ENCODE measurements at places on chromosomes 12 and 14.

DNA sequence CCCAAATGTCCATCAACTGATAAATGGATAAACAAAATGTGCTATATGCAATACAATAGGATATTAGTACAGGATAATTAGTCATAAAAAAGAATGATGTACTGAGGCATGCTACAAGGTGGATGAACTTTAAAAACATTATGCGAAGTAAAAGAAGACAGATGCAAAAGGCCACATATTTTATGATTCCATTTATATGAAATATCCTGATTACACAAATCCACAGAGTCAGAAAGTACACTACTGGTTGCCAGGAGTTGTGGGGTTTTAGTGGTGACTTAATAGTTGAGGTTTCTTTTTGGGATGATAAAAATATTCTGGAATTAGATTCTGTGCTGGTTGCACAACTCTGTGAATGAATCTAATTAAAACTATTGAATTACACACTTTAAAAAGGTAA is 12.6 kb downstream of the TRIM9 start:
- no peak for DNase-seq

- no peak for DNase-seq
Observed at GRCh38 chr12:102891756-102892155, 25.3 kb downstream of the PAH start.

DNA sequence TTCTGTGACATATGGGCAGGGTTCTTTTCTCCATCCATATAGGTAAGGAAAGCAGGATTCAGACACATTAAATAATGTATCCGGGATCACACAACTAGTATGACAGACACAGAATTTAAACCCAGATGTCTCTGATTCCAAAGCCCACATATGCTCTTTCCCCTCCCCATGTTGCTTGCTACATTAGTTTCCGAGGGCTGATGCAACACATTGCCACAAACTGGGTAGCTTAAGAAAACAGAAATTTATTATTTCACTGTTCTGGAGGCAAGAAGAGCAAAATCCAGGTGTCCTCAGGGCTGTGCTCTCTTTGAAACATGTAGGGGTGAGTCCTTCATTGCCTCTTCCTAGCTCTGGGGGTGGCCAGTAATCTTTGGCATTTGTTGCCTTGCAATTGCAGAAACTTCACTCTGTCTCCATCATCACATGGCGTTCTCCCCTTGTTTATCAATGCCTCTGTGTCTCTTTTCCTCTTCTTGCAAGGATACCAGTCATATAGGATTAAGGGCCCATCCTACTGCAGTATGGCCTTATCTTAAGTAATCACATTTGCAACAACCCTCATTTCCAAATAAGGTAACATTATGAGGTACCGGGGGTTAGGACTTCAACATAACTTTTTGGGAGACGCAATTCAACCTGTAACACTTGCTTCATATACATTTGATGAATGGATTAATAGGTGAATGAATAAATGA is 83.0 kb upstream of the CCND2 start:
- DNase-seq: no peak

DNA sequence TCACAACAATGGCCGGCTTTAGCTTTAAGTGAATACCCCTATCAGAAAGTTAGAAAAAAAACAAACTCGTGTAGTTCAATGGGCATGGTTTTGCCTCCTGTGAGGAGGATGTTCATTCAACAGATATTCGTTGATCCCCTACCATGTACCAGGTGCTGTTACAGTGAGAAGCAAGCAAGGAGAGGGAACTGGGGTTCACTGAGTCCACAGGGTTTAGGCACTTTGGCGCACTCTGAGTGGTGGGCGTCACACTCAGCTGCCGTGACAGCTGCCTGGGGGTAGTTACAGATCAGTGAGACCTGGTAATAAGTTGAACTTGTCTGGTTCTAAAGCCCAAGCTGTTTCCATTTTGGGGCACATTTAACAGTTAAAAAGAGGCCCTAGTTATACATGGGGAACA is 74.2 kb downstream of the PAPOLA start:
- DNase-seq: no peak

- no peak for DNase-seq
Observed at GRCh38 chr14:98931126-98931525, 340.9 kb downstream of the BCL11B start.

- DNase-seq: no peak
Observed at GRCh38 chr14:81509838-81510452, 23.7 kb downstream of the SEL1L start.

DNA sequence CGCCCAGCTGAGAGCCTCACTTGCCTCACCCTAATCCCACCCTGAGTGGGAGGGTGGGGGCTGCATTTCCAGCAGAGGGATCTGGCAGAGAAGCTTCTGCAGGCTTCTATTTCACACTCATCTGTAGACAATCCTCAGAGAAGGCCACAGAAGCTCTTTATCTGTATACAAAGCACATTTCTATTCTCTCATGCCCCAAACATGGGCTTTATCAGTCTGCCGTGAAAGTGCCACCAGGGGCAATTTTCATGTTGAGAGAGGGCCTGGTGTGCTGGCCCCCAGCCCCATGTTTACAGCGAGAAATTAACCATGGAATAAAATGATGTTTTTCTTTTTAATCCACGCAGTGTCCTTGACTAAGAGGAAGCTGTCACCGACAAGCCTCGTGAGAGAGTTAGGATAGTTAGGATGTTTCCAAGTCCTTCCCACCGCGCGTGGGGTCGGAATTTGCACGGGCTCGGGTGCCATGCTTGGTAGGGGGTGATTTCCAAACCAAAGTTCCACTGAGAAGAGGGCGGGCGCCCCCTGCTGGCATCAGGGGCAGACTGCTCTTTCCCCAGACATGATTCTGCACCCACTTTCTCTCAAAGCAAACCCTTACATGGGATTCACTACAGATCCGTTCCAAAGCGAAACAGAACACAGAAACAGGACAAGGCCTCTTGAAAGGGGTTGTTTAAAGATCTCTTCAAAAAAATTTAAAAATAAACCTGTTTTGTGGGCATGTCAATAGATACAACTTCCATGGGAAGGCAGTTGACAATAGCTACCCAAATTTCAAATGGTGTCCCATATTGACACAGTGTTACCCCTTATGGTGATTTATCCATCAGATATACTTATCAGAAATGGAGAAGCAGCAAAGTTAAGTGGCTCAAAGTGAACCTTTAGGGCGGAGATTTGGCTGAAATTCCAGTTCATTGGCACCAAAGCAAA is 19.4 kb downstream of the BDKRB1 start:
- DNase-seq: peak; percentile 48

DNA sequence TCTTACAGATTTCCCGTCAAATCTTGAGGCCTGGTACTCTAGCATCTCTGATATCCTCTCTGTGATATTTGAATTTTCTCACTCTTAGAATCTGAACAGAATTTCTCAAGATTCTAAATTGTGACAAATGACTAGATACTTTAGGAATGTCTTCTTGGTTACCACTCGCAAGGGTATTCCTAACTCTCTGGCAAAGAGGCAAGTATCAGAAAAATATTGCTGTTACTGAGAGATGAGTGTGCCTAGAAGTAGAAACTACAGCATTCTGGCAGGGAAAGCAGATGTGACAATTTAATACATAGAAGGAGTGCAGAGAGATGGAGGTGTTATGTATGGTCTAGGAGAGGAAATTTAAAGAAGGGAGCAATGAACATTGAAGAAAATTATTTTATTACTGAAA is 467.8 kb downstream of the LRIG3 start:
- no peak for DNase-seq

GRCh38 chr14:37048666-37049071 is 123.7 kb downstream of the SLC25A21 start:
- no peak for DNase-seq

DNA sequence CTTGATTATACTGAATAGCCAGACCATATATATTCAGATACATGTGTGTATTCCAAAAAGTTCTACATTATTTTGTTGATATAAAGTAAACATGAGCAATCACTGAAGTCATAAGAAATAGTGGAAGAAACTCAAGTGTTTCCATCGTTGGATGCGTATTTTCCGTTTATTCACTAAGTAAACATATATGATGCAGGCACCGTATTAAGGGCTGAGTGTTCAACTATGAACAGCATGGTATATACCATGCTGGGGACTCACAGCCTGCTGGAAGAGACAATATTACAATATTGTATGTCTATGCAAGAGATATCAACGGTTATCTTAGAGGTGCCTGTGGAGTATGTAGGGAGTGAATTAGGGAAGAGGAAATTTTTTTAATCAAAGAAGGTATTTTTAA is 1.2 kb downstream of the PYROXD1 start:
- no peak for DNase-seq

GRCh38 chr12:115320451-115320850 is 636.5 kb upstream of the TBX3 start:
- DNase-seq: no peak

- DNase-seq: no peak
Observed at GRCh38 chr14:92472860-92473259, 40.7 kb upstream of the RIN3 start.

GRCh38 chr12:53055471-53056266 is 5.8 kb downstream of the TNS2 start:
- DNase-seq: no peak

GRCh38 chr12:101539148-101539547 is 55.6 kb upstream of the MYBPC1 start:
- no peak for DNase-seq

DNA sequence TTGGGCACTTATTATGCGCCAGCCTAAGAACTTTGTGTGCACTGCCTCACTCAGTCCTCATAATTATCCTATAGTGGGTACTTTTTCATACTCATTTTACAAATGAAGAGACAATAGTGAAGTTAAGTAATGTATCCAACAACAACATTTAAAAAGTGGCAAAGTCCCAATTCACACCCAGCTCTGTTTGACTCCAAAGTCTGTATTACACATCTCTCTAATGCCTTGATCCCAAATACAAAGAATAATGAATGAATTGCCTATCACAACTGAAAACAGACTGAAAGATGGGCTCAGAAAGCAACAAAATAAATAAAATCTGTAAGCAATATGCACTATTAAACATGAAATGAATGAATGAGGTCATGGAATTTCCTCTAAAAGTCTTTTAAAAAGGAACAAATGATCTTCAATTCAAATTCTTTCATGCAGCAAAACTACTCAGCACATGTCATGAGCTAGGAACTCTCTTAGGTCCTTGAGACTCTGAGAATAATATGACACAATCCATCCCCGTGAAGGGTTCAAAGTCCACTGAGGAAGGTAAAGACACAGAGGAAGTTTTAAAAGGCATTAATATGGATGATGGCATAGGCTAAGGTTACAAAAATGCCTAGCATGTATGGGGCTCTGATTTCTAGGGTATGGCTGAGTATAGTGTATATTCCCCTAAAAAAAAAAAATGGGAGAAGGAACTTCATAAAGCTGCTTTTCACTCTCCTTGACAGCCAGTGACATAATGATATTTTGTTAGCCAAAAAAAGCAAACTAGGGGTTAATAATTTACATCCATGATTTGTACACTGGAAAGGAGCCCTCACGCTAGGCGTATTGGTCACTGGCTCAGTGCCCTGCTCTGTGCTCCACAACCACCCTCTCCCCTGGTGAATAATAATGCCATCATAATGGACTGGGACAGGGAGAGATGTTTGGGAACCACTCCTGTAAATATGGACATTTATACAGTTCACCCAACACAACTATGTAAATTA is 103.4 kb downstream of the SLC2A13 start:
- no peak for DNase-seq

DNA sequence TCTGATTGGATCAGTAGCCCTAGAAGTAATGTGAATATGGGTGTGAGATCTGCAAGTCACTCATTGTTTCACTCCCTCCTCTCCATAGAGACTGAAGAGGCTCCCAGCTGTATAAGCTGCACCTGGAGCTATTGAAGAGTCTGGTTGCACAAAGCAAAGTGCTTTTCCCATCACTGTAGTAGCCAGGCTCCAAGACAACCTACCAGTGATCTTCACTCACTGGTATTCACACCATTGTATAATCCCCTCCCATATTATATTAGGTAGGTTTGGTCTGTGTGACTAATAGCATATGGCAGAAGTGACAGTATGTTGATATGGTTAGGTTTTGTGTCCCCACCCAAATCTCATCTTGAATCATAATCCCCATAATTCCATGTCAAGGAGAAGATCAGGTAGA is 64.4 kb downstream of the ZFC3H1 start:
- no peak for DNase-seq

DNA sequence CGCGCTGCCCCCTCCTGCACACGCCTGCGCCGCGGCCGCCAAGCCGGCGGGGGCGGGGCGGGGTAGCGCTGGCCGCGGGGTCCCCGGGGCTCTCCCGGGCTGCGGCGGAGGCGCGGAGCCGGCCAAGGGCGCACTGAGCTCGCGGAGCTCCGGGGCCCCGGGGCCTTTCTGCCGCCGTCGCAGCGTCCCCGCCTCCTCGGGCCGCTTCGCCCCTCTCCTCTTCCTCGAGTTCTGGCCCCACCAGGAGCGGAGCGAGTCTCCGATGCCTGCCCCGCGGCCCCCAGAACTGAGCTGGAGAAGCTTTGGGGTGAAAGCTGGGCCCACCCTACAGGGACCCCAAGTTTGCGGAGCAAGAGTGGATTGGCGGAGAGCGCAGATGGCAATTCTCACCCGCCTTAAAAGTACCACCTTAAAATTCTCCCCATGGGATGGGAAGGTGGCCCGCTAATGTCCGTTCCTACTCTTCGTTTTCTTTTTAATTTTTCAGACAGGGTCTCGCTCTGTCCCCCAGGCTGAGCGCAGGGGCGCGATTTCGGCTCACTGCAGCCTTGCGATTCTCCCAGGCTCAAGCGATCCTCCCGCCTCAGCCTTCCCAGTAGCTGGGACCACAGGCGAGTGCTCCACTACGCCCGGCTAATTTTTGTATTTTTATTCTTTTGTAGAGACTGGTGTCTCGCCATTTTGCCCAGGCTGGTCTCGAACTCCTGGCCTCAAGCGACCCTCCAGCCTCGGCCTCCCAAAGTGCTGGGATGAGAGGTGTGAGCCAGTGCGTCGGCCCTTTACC is 129.6 kb downstream of the NDUFA12 start:
- DNase-seq: no peak
